Motor neuron (in vitro differentiated cells): ENCODE measurements at places on chromosomes 11 and 22.

DNA sequence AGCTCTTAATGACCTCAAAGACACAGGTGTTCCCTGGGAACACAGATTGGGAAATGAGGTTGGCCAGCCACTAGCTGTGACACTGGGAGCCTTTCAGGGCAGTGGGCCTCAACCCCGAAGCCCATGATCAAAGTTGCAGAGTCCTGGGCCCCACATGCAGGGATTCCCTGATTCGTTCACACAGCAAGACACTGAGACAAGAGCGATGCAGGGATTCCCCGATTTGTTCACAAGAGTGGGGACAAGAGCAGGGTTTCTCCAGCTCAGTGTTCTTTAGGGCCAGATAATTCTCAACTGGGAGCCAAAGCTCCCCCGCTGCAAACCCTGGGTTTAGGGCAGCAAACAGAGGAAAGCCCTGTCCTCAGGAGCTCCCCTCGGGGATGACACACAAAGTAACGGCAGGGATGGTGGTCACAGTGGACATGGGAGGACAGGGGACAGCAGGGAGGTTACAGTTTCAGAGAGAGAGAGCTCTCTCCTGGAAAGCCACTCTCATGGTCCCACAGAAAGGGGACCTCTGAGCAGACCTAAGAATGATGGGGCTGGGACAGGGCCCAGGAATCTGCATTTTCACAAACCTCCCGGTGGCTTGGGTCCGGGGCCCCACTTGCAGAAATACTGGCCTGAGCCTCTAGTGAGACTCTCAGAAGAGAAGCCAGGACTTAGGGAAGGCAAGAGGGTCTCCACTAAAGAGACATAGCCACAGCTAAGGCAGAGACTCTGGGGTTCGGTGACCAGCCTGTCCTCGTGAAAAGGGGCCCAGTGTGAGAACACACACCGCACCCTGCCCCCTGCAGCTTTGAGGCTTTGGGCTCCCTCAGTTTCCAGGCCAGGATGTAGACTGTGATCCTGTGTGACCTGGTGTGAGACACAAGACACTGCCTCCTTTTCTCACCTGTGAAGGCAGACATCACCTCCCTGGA is 7.4 kb upstream of the GNAZ start:
- no peak for ATAC-seq

- ATAC-seq, result no peak
These were observed 19.9 kb downstream of the IGHMBP2 start for GRCh38 chr11:68923614-68924013.

DNA sequence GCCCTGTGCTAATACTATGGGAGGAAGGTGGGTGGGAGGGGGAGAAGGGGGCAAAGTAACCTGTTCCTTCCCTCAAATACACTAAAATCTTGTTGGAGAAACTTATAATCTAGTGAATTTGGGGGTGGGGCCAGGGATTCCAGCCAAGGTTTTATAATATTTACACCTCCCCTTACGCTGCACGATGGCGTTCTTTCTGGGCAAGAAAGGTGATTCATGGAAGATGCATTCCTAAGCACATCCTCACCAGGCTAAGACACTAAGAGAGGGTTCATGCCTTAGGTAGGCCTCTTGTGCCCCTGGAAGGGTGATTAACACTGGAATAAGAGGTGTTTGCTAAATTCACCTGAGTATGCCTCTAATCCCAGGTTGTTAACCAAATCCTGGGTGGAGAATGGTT is 82.6 kb downstream of the BARX2 start:
- ATAC-seq, result no peak

DNA sequence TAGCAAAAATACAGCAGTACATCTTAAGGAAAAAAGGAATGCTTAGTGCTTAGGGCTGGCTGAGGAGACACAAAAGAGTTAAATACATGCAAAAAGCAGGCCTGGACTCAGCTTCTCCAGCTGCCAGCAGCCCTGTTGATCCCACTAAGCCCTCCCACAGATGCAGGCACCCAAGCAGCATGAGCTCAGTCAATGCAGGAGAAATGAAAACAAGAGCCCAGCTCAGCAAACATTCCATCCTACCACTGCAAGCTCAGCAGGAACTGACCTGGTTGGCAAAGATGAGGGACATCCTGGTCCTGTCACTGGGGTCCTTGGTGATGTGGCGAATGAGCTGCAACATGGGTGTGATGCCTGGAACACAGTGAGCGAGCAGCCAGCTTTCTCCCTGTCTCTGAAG is 5.8 kb downstream of the CYB5R2 start:
- ATAC-seq, result no peak

DNA sequence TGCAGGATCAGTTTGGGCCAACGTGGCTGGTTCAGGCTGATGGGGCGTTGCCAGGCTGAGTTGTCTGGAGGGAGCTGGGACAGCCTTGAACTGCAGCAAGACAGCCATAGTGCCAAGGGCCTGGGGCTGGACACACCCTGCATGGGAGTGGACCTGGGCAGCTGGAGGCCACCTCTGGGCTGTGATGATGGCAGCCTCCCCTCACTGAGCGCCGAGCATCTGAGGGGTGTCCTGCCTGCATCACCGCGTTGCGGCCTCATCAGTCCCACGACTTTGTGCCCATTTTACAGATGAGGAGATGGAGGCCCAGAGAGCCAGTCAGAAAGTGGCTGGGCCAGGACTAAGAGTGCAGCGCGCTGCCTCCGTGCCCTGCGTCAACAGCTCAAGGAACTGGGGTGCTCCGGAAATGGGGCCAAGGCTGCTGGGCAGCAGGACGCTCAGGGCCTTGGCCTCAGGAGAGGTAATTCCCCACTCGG is 590 bp upstream of the TSPO start:
- ATAC-seq, result no peak

GRCh38 chr11:328012-328411 is 7.4 kb upstream of the IFITM3 start:
- no peak for ATAC-seq

DNA sequence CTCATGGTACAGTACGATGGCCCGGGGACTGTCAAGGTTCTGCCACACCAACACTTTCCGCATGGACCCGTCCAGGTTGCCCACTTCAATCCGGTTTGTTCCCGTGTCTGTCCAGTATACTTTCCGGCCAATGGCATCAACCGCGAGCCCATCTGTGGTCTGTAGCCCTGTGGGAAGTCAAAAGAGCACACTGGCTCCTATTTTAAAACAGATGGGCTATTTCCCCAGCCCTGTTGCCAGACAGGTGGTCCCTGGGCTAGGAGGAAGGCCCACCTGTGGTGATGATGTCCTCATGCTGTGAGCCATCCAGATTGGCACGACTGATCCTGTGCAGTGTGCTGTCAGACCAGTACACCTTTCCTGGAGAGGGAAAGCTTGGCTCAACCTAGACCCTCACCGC is 30.4 kb upstream of the CKAP5 start:
- ATAC-seq, result no peak
